NCI-H1105 (cell line): ENCODE measurements at places on chromosomes 6 and 20.

- DNase-seq: no peak
Observed at GRCh38 chr6:43743682-43744381, 26.2 kb upstream of the VEGFA start.

DNA sequence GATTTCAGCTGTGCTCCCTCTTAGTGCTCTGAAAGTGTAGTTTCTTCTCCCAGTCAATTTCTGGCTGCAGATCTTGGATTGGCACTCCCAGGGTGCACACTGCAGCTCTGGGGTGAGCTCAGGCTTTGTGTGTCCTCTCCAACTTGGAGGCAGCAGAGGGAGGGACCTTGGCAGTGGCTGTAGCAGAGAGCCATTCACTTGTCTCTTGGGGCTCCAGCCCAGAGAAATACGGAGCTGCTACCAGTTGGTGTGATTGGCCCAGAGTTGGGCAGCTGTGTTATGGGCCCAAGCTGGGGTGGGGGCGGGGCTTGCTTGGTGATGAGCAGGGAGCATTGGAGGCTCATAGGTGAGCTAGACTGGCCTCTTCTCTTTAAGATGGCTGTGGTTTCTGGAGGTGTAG, 65.9 kb downstream of the KLHL32 start:
- no peak for DNase-seq

- DNase-seq: no peak
Observed at GRCh38 chr6:3997177-3997770, 81.7 kb downstream of the FAM217A start.

GRCh38 chr20:12055161-12055560, 137.5 kb downstream of the BTBD3 start:
- DNase-seq: no peak

DNA sequence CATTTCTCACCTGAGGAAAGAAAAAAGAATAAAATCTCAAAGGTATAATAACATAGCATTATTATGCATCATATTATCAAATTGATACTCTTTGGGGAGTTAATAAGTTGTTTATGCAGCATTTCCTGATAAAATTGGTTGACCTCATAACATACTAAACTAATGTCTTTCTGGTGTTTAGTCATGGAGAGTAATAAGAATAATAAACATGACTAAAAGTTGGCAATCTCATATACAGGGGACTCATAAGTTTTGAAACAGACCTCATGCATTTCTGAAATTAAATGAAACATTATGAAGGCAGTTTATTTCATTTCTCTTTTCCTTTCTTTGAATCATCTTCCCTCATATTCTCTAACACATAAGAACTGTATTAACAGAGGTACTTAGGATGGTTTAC, 60.5 kb upstream of the PRDM1 start:
- no peak for DNase-seq

DNA sequence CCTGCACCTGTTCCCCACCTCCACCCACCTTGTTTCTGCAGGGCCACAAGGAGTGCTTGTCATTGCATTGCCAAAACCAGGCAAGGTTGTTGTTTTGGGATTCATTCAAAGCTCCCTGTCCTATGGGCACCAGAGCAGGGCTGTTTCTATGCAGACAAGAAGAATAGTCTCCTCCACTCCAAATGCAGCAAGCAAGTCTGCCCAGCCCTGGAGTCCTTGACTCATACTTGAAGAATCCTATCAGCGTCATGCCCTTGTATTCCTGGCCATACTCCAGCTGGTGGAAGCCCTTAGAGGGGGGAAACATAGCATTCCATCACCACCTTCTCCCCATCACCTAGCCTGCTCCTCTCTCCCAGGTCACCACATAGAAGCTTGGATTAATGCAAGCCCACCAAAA, 145.3 kb upstream of the ECI2 start:
- DNase-seq: no peak

- no peak for DNase-seq
Observed at GRCh38 chr6:25014369-25014768, 78.6 kb upstream of the RIPOR2 start.

- no peak for DNase-seq
Observed at GRCh38 chr20:10347086-10347880, 86.7 kb downstream of the MKKS start.

DNA sequence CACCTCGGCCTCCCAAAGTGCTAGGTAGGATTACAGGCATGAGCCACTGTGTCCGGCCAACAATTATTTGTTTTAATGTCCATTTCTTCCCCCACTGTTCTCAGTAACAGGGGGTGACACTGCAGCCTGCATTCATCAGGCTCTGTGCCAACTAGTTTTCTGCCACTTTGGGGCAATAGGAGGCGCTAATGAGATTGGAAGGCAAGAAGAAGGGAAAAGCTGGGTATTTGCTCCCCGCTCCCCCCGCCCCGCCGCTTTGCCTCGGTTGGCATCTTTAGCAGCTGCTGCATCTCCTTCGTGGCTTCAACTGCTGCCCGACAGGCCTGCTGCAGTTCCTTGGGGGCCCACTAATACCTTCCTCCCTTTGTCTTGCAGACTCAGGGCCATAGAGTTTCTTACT, 35.0 kb upstream of the MDGA1 start:
- no peak for DNase-seq

- peak; percentile 91 for DNase-seq
Observed at GRCh38 chr6:24721461-24722215, 2.7 kb upstream of the C6orf62 start.

- DNase-seq: no peak
Observed at GRCh38 chr6:3987053-3987452, 91.9 kb downstream of the FAM217A start.

- no peak for DNase-seq
Observed at GRCh38 chr20:1278993-1279392, 12.9 kb downstream of the SNPH start.

GRCh38 chr6:111943726-111944125, 70.5 kb upstream of the FYN start:
- DNase-seq: no peak

DNA sequence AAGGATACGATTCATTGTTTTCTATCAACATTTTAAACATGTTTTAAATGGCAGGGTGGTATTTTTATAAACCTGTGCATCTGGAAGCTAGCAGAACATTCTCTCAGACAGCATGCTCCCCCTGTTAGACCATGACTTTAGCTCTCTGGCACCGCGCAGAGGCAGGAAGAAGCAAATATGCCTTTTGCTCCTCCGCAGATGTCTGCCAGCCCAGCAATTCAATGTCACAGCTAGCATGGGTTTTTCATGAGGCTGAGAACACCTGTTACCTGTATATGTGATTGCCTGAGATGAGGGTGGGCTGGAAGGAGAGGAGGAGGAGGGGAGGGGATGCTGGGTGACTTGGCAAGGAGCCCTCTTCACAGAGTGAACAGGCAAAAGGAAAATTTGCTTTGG, 6.7 kb downstream of the MTCH1 start:
- peak; percentile 91 for DNase-seq

DNA sequence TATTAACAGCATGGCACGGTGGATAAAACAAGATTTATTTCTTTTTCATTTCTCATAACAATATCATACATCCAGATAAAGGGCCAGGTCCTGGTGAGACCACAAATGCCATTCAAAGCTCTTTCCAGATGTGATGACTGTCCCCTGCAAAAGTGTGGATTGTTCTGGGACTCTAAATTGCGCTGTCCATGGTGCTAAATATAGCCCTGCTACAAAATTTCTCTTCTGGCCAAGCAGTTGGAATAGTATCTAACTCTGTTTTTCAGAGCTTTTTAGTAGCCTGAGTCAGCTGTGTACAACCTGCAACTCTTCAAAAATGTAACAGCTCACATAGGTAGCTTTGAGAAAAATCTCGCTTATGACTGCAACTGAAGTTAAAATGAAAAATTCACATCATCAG, 115.8 kb downstream of the MANEA start:
- no peak for DNase-seq

GRCh38 chr6:52500238-52501129, 76.4 kb downstream of the TRAM2 start:
- DNase-seq: no peak

DNA sequence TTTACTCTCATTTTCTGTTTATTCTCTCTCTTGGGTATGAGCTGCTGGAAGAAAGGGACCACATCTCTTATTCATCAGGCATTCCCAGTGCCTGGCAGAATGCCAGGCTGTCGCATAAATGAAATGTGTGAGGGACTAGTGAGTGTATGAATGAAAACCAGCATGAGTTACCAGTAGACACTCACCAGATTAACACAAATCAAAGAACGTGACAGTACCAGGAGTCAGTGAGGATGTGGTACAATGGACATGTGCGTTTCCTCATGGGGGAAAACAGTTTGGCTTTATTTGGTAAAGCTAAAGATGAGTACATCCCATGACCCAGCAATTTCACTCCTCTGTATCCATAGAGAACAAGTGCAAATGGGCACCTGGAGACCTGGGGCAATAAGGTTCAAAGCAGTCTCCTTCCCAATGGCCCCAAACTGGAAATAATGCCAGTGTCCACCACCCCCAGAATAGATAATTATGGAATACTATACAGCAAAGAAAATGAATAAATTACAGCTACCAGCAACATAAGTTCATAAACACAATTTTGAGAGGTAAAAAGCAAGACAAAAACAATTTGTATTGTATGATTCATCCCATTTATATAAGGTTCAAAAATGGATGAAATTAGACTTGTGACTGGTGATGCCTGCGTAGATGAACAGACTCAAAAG, 93.3 kb downstream of the CDH22 start:
- peak; percentile 37 for DNase-seq

DNA sequence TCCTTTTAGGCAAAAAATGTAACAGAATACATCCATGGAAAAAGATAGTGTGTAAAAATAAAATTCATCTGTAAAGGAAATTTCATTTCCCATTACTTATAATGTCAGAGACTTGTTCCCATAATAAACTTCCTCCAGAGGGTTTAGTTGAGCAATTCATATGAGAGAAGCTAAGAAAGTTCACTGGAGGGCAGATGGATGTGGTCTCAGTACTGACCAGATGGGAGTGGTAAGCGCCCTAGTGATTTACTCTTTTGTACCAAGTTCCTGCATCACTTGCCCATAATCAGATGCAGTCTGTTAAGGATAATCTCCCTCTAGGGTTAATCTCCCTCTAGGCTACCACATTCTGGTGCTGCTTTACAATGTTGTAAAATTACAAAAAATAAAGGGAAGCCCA, 61.7 kb downstream of the ESF1 start:
- no peak for DNase-seq

DNA sequence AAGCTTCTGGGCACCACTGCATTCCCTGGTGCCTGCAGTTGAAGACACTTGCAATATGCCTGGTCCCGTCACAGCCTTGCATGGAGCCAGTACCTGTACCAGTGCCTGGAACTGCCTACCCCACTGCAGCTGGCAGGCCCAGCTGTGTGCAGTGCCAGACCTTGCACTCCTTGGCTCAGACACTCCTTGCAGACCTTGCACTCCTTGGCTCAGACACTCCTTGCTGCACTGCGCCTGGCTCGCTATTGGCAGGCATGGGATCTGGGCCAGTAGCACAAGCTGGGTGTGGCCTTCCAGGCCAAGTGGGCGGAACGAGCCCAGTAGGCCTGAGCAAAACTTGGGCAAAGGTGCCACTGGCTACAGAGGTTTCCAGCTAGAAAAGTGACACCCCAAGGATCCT, 1189.1 kb downstream of the GRIK2 start:
- DNase-seq: no peak

DNA sequence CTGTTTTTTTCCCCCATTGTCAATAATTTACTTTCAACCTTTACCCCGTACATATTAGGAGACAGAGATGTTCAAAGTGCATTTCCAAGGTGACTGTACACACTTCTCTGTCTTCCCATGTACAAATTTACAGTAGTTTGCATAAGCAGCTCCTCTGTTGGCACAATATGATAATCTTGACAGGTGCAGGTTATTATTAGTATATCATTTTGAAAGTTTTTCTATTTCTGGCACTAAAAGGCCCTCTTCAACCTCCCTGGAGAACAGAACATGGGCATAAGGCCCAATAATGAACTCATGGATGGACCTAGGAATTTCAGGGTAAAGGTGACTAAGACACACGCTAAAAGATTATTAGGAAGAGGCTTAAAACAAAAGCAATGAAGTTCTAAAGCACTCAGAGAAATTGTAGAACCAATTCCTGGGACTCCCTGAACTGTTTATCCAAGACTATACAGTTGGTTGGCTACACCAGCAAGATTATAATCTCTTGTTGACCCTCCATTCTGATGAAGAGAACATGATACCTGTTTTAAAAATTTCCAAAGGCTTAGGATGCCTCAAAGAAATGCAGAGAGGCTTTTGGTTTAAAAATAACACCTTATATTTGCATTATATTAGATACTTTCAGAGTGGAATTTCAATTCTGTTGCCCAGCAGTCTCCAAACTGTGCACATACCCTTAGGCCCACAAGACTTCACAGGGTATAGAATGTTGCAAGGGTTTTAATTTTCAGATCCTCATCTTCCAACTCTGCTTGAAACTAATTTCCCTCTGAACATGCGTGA, 1.1 kb downstream of the AIG1 start:
- no peak for DNase-seq
